ENCODE measurements at places on chromosomes 2 and 18.

GRCh38 chr18:31420524-31420923 lies 27.0 kb upstream of the DSG3 start:
- no peak for DNase-seq

GRCh38 chr18:49959176-49959575 lies 145.8 kb upstream of the ACAA2 start:
- no peak for DNase-seq

- no peak for DNase-seq
Measured at GRCh38 chr2:75545387-75545786, 15.4 kb downstream of the EVA1A start.

DNA sequence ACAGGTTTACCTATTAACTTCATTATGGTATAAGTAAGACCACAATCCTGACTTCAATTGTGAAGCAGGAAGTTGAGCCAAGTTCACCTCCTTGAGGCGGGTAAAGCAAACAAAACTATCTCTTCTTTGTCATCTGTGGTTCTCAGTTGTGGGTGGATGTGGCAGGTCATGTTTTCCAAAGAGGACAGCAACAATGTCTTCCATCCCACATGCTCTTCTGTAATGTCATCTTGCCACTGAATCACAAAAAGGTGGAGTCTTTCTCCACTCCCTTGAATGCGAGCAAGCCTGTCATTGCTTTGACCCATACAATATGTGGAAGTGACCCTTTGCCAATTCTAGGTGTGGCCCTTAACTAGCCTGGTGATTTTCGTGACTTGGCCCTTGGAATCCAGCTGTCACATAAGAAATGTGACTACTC lies 98.7 kb downstream of the GRB14 start:
- DNase-seq = no peak

DNA sequence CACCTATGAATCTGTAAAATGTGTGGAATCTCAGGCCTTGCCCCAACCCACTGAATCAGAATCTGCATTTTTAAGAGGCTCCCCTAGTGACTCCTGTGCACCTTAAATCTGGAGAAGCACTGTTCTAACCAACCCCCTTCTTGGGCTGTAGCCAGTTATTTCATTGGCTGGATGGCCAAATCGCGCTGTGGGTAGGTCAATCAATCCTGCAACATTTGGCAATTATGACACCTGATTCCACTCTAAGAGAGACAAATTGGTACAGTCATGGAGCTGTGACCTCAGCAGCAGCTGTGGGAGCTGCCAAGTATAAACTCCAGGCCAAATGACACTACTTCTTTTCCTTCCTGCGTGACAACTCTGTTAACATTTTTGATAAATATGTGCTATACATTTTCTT lies 208.7 kb downstream of the CLIP4 start:
- no peak for DNase-seq

DNA sequence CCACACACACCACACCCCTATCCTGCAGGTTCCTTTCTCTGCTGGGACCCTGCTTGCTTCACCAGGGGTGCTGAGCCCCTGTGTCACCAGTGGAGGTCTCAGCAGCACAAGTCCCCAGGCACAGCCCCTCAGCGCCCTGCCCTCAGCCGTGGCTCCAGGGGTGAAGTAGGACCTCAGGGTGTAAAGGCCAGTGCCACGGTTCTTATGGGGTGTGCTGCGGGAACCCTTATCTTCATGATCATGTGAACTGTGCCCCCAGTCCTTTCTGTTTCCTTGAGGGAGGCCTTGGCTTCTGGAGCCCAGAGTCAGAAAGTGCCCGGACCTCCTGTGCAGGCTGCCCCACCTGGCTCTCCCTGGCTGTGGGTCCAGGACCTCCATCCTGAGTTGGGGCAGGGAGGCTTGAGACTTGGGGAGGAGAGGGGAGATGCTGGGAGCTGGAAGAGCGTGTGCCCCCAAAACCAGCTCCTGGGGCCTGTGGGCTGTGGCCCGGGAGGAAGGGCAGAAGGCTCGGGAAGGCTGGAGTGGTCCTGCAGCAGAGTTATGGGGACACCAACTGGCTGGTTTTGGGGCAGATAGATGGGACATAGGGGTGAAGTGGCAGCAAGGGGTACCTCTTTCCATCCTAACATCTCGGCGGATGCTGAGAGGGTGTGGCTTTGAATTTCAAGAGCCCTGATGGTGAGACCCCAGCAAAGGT lies 20.2 kb upstream of the KLF11 start:
- DNase-seq = no peak

DNA sequence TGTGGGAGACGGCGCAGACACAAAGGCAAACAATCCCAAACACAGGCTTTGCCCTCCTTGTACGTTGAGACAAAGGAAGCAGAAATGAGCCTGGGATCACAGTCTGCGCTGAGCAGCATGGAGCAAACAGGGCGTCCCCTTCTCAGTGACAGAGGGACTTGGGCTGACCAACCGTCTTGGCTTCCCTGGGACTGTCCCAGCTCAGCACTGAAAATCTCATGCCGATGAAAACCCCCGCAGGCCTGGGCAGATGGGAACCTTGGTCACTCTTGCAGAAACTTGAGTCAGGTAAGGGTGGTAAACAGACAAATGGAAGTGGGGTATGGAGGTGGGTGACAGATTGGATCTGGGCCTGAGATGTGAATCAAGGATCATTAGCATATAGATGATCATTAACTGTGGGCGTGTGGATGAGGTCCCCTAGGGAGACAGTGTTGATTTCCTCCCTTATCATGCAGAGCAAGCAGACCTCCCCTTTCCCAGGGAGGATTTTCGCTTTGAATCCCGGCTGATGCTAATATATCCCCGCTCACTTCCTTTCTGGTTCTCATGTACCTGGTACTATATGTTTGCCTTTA lies 19.1 kb upstream of the SH3BP4 start:
- DNase-seq = no peak
